ENCODE measurements at places on chromosomes 7 and 10.

GRCh38 chr7:158638001-158638400 is 50.4 kb upstream of the PTPRN2 start:
- no peak for DNase-seq

DNA sequence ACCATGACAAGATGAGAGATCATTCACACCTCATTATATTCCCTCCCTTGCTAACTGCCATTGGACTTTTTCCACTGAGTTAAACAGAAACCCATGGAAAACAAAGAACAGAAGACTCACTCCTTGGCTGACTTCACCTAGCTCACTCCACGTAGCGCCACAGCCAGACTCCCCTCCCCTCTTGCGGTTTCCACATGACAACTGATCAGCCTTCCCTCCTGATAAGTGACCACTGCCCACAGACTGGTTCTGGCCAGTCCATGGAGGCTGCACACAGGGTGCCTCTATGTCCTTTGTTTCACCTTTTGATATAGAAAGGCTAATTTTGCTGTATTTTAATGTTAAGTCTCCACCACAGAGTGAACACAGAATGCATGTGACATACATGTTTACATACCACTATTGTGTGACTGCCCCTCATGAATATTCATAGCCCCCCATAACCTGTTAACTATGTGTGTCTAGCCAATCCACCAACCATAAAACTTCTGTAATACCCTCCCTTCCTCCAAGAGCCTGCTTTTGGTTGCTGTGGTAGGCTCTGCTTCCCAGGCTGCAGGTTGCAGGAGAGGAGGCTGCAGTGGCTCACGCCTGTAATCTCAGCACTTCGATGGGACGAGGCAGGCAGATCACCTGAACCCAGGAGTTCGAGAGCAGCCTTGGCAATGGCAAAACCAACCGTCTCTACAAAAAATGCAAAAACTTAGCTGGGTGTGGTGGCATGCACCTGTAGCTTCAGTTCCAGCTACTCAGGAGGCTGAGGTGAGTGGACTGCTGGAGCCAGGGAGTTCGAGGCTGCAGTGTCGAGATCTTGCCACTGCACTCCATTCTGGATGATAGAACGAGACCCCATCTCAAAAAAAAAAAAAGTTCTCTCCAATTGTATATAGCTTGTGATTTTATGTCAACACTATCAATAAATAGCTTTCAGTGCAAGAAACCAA is 10.0 kb upstream of the IFIT5 start:
- no peak for DNase-seq

DNA sequence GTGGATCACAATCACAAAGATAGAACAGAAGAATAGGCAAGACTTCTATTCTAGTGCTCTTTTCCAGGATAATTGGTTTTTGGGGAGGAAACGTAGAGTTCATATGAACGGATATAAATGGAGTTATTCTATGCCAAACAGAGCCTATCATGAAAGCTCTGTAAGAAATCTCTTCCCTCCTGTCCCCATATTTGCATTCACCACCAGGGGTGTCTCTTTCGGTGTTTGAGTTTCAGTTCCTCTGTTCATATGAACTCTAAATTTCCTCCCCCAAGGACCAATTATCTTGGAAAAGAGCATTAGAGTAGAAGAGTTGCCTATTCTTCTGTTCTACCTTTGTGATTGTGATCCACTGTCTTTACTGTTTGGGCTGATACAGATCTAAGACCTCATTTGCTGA is 48.3 kb upstream of the CDC14C start:
- DNase-seq, result no peak

- no peak for DNase-seq
Observed at GRCh38 chr7:146635205-146636032, 518.8 kb downstream of the CNTNAP2 start.

DNA sequence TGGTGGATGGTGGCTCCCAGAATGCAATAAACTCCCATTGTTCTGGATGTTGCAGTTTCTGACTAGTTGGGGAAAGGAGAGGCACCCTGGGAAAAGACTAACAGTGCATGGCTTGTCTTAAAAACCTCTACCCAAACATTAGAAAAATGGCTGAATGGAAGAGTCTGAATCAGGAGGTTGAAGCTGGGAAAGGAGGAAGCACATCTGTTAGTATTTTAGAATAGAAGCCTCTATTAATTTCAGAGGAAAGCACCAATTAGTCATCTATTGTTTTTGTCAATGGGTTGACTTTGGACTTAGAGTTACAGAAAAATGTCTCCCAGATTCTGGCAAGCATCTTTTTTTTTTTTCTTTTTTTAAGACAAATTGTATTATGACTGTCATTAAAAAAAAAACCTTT is 56.1 kb upstream of the ELMO1 start:
- no peak for DNase-seq

- peak; percentile 34 for DNase-seq
Observed at GRCh38 chr7:90629297-90629918, 33.3 kb downstream of the CDK14 start.

GRCh38 chr7:21269021-21269420 is 158.9 kb upstream of the SP4 start:
- DNase-seq, result no peak

GRCh38 chr7:101507791-101508252 is 121.3 kb downstream of the MYL10 start:
- DNase-seq, result peak; percentile 40

DNA sequence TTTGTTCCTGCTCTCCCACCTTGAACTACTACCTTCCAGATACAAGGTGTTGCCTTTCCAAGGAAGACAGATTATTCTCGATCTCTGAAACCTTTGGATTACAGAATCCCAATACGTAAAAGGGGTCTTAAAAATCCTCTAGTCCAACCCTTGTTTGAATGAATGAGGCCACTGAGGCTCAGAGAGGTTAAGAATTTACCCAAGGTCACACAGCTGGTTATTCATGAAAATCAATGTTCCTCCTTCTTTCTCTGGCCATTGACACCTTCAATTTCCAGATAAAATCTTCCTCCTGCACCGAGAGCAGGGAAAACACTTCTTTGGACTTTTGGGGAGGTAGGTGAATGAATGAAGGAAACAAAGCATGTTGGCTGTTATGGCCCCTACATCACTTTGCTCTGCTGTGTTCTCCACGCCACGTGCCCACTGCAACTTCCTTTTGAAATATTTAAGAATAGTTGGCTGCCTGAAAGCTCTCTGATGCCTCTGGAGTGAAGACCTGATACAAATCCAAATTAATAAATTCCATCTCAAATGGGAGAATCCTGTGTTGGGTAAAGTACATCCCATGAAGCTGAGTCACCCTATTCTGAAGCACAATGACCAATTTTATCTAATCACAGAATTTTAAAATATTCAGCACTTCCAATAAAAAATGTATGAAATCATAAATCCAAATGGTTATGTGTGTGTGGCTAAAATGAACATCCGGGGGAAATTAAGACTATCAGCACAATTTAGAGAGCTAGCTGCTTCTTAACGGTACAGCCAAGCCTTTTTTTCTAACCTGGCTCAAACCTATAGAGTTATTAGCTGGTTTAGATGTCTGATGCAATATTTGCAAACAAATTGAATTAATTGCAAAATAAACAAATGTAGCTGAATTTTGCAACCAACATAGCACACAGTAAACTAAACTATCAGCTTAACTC is 7.3 kb downstream of the SVIL start:
- no peak for DNase-seq

GRCh38 chr7:30191809-30192208 is 57.0 kb downstream of the MTURN start:
- DNase-seq, result no peak

DNA sequence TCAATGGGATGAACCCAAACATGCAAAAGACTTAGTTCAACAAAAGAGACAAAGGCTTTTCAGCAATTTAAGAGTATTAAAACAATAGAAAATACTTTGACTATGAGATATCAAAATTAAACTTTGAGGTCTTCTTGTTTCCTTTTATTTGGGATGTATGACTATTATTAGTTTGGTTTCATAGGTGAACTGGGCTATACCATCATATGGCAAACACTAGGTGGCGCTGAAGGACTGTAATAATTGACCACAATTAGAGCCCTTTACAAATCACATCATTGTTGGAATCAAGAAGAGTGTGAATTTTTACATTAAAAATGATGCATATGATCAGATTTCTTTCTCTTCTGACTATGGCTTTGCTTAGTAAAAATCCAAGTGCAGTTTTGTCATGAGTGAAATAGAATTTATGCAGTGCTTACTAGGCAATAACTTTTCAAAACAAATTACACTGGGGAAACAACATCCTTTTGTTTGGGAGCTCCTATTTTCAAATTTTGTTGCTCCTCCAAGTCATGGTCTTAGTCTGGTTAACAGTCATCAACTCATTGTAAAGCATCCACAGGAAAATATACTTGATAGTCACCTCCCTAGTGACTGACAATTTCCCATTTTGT is 14.7 kb upstream of the NXPH1 start:
- DNase-seq, result peak; percentile 55

DNA sequence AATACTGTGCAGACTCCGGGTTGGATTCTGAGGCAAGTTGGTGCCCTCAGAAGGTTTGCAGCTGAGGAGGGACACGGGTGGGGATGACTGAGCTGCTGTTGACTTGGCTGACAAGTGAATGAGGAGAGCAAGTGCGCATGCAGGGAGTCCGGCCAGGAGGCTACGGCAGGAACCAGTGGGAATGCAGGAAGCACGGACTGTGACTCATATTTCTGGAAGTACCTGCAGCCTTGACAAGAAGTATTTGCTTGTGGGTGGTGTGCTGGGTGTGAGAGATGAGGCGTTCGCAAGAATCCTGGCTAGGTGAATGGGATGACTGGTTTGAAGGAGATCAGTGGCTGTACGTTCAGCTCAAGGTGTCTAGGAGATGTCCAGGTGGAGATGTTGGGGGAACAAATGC is 30.8 kb upstream of the FXYD4 start:
- DNase-seq, result peak; percentile 56

DNA sequence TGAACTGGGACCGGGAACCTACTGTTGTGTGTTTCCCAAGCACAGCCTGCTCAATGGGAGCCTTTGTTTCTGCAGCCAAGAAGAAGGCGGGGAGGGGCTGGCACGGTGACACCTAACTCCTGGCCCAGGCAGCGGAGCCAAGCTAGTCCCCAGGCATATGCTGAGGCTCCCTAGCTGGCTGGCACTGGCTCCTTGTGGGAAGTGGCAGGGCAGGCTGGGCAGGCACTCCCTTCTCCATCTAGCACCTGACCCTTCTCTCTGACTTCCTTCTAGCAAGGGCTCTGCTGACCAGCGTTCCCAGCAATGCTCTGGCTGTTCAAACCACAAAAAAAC is 325.0 kb downstream of the PLXNA4 start:
- peak; percentile 98 for DNase-seq

- DNase-seq, result no peak
Observed at GRCh38 chr10:113390896-113391295, 162.0 kb upstream of the HABP2 start.

GRCh38 chr10:52437205-52437646 is 123.1 kb downstream of the DKK1 start:
- no peak for DNase-seq
